Osteocyte (in vitro differentiated cells): ENCODE measurements at places on chromosomes 1 and 21. TPM values are rescaled to one million over a fixed set of nuclear protein-coding genes. Genes with fewer than 3 reads are reported as not detected.

The FH gene
- 61.1 and 65.5 TPM in 2 replicates for total RNA-seq

- DNase-seq: no peak
Measured at GRCh38 chr21:46385846-46386733, 62.1 kb downstream of the PCNT start.

GRCh38 chr1:169295846-169296245, 71.8 kb downstream of the NME7 start:
- no peak for DNase-seq

The MRPS14 gene
- 27.7 and 29.8 TPM in 2 replicates for total RNA-seq

- no peak for DNase-seq
Measured at GRCh38 chr1:39087435-39087834, 61.3 kb downstream of the NDUFS5 start.

The SNRNP40 gene
- total RNA-seq: 44.9 and 49.6 TPM in 2 replicates

The LEMD1 gene
- not detected in 2 replicates for total RNA-seq

The DCST1 gene
- not detected in 2 replicates for total RNA-seq

DNA sequence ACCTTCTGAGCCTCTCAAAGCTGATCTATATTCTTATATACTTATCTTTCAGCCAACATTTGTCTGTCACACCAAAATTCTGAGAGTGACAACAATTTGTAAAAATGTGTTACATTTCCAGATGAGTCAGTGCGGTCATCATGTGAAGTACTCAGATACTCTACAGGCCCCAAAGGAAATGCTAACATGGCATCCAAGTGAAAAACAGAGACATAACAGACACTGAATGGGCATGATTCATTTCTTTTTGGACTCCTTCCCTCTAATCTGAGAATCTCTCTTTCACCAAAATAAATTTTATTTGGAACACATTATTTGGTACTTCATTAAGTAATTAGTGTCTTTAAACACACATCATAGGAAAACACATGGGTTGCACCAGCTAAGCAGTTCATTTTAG, 96.6 kb downstream of the SLC44A5 start:
- DNase-seq: no peak

The SSBP3 gene
- 56.4 and 68.1 TPM in 2 replicates for total RNA-seq

The CA6 gene
- not detected in 2 replicates for total RNA-seq

DNA sequence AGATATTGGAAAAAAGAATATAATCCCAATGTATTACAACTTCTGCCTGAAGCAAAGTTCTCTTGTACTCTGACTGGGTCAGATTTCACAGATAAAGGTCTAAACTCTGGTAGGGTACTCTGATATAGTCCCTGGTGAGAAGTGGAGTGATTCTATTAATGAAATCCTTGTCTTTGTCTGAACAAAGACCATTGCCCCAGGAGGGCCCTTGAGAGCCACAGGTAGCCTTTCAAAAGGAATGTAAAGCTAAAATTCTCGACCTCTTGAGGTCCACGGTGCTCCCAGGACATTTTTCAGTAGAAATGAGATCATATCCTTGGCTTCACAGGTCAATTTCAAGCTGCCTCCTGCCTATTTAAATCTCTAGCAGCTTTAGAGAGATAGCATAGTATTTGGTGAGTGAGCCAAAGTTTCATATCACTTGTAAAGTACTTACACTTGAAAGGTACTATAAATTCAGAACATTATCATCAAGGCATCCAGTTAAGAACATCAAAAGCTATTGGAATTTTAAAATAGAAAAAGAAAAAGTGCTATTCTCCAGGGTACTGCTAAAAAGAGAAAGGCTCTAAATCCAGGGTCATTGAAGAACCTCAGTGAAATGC, 10.1 kb downstream of the TNNI3K start:
- no peak for DNase-seq

DNA sequence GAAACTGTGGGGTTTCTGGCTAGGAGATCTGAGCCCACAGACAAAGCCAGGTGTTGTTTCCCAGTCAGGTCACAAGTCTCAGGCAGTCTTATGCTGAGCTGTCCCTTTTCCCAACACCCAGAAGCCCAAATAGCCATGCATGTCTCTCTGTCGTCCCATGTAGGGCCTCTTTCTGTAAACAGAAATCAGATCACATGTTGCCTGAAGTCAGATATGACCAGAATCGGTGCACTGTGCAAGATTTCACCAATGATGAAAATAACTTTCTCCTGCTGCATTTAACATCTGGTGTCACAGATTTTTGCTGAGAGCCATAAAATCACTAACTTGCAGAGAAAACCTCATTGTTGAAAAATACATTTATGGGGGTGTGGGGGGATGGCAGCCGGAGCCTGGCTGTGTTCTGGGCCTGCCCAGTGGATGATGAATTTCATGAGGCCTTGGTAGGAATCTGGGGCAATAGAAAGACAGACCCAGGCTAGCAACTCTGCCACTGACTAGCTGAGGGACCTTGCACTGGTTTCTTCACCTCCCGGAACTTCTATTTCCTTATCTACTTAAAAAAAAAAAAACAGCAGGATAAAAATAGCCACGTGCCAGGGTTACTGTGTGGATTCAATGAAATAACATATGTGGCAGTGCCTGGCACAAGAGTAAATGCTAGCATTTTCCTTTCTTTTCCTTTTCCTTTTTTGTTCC, 158.8 kb upstream of the NFIA start:
- DNase-seq: no peak

DNA sequence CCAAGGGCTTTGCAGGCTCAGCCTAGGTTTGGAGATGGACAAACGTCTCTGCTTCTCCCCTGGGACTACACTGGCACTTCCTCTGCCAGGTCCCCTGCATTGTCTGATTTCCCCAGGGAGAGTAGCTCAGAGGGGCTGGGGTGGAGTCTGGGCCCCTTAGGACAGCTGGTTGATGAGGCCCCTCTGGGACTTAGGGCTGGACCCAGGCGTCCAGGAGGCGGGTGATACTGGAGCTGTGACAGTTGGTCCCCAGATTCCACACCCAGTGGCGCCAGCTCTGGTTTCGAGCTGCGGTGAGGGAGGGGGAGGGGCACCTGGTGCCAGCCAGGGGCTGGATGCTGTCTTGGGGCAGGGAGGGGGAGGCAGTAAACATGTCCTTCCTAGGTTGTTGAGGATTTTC, 7.4 kb upstream of the MEX3A start:
- no peak for DNase-seq

The DPT gene
- 1.1 and 1.4 TPM in 2 replicates for total RNA-seq

DNA sequence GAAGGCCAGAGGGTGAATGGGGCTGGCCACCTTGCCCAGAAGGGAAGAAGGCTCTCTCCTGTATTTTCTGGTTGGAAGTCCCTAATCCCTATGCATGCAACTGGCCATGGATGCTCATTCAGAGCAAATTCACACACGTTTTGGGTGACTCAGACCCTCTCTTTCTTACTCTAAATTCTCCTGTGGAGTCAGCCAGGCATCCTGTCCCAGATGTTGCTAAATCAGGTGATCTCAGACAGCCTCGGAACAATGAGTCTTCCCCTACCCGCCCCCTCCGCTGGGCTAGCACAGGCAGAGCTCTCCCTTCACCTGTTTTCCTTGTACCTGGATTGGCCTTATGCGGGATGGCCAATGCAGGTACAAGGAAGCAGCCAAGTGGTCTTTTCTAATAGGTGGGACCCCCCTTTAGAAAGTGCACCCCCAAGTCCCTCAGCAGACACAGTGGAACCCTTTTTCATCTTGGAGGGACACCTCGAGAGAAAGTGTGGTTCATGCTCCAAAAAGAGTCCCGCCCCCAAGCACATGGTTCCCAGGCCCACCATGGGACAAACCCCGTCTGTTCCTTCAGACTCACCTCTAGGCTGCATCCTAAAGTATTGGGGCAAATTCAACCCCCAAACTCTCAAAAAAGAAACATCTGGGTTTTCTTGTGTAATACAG, 8.6 kb downstream of the S100A6 start:
- DNase-seq: no peak

- DNase-seq: no peak
Measured at GRCh38 chr1:14538335-14538734, 60.1 kb upstream of the KAZN start.

DNA sequence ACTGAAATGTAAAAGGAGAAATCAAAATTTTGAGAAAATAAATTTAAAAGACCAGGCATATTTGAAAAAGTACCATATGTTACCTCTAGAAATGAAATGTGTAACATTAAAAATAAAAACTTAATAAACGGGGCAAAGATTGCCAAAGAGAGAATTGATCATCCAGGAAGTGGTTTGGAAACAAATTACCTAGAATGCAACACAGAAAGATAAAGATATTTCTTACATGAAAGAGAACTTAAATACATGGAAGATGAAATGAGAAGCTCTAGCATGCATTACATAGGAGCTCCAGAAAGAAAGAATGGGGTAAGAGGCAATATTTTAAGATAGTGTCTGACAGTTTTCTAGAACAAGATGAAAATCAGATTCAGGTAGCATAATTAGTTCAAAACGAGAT, 235.9 kb upstream of the IRF2BP2 start:
- no peak for DNase-seq

GRCh38 chr1:75986478-75986877, 54.3 kb upstream of the ASB17 start:
- DNase-seq: no peak

The MACF1 gene
- 431 and 452 TPM in 2 replicates for total RNA-seq

DNA sequence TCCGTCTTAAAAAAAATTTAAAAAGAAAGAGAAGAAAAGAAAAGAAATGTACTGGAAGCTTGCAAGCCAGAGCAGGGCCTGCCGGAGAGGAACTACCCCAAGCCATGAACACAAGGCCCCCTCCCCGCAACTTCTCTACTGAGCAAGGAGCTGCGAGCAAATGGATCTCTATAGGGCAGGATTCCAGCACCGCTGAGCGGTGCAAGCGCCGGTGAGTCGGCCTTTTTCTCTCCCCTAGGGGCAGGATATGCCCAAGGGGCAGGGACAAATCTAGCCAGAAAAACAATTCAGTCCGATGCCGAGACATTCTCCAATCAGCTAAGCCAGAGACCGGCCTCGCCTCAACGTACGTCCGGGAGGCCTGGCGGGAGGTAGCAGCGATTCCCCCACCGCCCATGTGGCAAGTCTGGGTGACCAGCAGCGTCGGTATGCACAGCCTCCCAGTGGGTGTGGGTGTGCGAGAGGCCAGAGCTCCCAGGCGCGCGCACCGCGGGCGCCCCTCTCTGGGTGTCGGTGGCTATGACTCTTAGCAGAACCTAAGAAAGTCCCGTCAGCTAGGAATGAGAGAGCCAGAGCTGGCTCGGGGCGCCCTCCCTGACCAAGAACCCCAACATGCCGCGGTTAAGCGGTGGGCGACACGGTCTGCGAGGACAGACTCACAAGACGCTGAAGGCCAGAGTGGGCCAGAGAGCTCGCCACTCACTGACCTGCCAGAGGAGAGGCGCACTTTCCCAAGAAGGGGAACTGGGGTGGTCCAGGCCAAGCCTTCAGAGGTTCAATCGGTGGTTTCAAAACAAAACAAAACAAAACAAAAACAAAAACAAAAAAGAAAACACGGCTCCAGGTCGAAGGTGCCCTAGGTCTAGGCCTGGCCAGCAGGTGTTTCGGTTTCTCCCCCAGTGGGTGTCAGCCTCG, 1.9 kb downstream of the CSMD2 start:
- no peak for DNase-seq

The S100A16 gene
- total RNA-seq: 134 and 143 TPM in 2 replicates

DNA sequence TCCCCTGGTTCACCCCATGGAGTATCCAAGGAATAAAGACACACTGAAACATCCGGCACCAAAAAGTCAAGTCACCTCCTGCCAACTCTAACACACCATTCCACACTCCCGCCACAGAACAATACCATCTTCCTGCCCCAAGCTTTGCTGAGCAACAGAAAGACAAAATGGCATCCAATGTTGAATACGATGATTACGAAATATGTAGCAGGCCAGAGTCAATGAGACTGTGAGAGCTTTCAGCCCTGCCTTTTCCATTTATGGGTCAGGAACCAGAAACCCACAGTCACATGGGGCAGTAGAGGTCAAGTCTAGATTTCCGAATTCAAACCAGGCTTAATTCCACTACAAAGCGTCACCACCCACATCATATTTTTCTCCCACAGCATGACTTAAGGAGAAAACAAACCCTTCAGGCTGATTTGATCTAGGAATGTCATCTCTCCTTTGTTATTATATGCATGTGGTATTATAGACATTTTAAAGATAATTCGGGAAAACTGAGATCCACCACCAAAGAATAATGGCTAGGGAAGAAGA, 249.8 kb downstream of the SETD4 start:
- DNase-seq: no peak

The CELA2B gene
- total RNA-seq: not detected in 2 replicates

- DNase-seq: no peak
Measured at GRCh38 chr1:1562556-1563195, 12.0 kb downstream of the SSU72 start.

The CD1E gene
- total RNA-seq: not detected in 2 replicates

GRCh38 chr1:244080343-244080929, 29.4 kb downstream of the ZBTB18 start:
- peak; percentile 62 for DNase-seq

DNA sequence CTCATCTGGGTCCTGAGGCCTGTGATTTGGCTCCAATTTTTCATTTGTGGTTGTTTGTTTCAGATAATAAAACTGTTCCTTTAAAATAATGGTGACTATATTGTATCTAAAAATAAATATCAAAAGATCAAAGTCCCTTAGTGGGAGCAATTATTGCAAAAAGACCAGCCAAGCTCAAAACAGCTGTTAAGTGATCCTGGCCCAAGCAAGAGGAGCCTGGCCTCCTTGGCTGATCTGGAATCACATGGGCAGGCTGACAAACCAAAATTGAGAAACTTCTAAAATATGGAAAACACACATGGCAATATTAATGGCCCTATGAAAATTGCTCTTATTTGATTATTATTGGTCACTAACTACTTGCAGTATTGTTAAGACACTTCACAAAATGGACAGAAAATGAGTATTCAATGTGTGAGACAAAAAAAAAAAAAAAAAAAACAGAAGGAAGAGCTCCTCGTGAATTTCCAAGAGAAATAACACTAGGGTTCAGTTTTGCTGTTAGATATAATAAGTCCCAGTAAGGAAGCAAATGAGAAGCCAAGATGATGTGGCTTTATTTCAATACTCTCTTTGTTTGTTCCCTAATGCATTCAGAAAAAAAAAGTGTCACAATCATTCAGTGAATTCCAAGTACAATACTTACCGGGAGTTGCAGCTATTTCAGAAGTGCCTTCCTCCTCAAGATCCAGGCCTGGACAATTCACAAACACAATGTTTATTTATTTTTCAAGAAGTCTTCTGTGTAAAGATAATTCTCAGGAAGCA, 105.1 kb downstream of the SEC16B start:
- DNase-seq: no peak

GRCh38 chr1:151967091-151967490, 26.6 kb downstream of the S100A10 start:
- DNase-seq: no peak

DNA sequence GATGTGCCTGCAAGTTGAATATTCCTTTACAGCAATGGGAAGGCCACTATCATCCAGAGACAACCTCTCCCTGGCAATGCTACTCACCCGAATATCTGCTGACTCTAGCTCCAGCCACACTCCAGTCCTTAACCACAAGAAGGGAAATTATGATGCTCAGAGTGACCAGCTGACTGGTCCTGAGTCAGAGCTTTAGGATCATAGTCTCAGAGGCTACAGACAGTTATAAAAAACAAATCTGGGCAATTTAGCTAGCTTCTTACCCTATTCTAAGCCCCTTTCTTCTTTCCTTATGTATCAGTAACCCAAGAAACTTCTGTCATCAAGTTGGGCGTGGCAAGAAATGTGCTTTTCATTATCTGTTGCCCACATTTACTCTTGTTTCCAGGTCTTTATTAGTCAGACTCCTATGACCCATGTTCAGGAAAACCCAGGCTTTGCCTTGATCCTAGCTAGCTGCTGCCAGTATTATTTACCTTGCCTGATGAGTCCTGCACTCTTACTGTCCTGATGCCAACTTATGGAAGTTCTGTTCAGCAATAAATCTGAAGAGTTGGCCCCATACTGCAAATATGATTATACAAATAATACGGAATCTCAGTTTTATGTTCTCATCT, 207.0 kb downstream of the TTLL7 start:
- no peak for DNase-seq

The ZBTB21 gene
- 20.3 and 20.9 TPM in 2 replicates for total RNA-seq
